Gastroesophageal sphincter (tissue), 4 donors: ENCODE measurements at places on chromosomes 11 and 22.

- no peak for ATAC-seq
These were observed 8.6 kb downstream of the HTATIP2 start for GRCh38 chr11:20372081-20372626.

DNA sequence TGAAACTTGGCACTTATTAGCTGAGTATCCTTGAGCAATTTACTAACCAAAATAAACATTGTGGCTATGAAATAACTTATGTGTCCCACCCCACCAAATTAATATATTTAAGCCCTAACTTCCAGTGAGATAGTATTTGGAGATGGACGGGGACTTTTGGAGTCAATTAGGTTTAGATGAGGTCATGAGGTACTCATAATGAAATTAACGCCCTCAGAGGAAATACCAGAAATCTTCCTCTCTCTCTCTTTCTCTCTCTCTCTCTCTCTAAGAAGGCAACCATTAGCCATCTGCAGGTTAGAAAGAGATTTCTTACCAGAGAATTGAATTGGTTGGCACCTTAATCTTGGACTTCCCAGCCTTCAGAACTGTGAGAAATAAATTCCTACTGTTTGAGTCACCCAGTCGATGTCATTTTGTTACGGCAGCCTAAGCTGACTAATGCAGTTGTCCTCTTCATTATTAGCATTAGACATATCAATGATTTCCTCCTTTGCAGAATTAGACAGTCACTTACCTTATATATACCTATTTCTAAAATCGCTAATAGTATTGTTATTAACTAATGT lies 1284.0 kb downstream of the FAM181B start:
- no peak for ATAC-seq

- ATAC-seq: peak; percentile 4
These were observed 43.5 kb downstream of the MYH9 start for GRCh38 chr22:36344106-36344827.

GRCh38 chr11:73376803-73377629 lies 817 bp downstream of the RELT start:
- ATAC-seq: peak; percentile 24

DNA sequence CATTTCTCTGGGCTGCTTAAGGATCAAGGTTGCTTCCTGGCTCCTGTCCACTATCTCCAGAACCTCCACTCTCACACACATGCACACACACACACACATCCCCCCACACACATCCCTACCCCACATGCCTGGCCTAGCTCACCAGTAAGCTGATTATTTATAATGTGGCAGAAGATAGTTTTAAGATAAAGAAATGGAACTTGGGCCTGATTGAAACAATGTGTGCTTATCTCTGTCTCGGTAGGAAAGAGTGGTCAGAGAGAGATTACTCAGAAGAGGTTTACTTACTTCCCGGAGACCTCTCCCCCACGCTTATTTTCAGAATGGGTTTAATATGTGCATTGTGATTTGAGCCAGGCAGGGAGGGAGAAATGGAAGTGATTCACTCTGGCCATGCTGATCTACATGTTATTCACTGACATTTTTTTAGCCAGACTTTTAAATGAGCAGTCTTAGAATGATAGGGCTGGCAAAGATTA lies 422.4 kb downstream of the TENM4 start:
- ATAC-seq: no peak

DNA sequence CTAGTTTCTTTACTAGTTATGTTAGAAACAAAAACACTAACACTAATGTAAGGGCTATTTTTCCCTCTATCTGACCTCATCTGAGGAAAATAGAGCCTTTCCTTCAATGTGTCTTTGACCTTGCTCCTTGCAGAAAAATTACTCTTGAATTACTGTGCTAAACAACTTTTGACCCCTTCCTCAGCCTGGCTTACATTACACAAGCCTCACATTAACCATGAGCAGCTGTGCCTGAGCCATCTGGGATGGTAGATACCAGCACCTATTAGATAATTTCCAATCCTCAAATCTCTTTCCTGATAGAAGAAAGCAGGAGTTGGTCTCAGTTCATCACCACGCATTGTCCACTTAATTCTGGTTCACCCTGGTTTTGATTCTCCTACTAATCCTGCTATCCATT lies 134.4 kb upstream of the NCAM1 start:
- no peak for ATAC-seq
